ENCODE measurements at places on chromosomes 2 and 18.

DNA sequence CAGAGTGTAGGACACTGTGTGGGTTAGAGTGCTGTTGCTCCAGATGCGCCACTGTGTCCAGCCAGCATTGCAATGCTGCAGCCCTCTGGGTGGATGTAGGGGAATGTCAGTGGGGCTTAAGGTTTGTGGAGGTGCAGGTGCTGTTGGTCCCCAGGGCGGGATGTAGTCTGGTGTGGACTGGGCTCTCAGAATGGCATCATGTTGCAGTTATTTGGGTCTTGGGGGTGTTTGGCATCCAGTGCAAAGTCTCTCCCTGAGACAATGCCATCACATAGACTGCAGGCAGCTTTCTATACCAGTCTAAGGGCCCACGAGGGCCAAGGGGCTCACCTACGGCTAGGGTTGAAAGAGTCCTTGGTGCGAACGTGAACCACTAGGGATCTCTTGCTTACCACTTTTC lies 275.3 kb downstream of the SOX11 start:
- no peak for DNase-seq

DNA sequence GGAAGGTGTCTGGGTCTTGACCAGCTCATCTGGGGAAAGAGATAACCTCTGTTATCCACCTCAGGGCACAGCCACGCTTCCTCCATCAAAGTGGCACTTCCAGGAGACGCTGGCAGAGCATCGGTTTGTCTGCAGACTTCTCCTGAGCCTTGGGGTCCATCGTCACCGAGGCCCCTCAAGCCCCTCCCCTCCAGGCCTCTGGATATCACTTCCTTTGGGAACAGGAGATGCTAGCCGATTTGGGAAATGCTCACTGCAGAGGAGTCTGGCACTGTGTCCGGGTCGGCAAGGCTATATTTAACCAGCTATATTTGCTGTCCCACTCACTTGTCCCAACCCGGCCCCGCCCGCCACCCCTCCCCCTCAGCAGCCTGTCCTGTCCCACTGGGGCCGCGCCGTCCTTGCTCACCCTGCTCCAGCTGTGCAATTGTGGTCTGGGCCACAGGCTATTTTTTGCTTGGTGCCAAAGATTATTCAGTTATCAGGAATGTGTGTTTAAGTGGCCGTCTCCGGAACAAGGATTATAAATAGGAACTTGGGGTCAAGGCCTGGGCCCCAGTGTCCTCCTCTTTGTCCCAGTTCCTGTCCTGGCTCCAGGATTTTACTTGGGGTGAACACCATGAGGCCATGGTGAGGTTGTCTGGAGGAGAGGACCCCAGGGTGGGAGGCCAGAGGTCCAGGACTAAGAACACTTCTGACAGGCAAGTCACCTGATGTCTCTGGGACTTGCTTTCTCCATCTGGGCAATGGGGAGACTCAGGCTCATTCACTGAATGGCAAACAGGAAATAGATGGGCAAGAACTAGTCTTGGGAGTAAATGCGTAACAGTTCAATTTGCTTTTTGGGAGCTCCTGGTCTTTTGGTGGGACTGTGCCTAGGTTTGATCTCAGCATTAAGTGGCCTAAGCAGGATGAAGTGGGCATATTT lies 263.6 kb downstream of the DYSF start:
- DNase-seq: peak; percentile 97

DNA sequence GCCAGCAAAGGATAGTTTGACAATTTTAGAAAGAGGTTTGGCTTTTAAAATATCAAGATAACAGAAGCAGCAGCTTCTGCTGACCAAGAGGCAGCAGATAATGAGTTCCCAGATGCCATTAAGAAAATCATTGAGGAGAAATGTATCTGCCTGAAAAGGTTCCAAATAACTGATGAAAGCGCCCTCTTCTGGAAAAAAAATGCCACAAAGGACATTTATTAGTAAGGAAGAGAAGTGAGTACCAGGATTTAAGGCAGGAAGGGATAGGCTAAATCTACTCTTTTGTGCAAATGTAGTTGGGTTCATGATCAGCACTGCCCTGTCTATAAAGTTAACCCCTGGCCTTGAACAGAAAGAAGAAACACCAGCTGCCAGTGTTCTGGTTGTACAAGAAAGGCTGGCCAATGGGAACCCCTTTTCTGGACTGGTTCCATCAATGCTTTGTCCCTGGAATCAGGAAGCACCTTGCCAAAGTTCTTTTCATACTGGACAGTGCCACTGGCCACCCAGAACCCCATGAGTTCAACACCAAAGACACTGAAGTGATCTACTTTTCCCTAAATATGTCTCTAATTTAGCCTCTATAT lies 40.6 kb downstream of the DHX57 start:
- DNase-seq: peak; percentile 47

- DNase-seq: no peak
Observed at GRCh38 chr2:1847846-1848598, 103.7 kb upstream of the PXDN start.

DNA sequence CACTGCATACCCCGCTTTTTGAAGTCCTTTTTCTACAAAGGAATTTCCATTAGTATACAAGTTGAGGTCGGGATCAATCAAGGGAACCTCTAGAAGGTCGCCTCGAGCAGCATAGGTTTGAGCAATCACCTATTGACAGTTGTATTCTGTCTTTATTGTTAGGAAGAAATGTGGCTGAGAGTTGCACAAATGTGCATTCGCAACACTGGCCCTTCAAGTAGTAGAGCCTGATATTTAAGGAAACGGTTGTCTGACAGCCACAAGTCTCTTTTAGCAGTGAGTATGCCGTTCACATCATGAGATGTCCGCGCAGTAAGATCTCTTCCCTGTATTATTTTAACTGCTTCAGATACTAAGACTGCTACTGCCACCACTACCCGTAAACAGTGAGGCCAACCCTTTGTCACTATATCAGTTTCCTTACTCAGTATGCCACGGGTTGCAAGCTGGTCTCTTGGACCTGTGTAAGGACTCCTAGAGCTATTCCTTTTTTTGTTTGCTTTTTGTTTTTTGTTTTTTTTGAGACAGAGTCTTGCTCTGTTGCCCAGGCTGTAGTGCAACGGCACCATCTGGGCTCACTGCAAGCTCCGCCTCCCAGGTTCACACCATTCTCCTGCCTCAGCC lies 10.0 kb upstream of the STARD7 start:
- no peak for DNase-seq

DNA sequence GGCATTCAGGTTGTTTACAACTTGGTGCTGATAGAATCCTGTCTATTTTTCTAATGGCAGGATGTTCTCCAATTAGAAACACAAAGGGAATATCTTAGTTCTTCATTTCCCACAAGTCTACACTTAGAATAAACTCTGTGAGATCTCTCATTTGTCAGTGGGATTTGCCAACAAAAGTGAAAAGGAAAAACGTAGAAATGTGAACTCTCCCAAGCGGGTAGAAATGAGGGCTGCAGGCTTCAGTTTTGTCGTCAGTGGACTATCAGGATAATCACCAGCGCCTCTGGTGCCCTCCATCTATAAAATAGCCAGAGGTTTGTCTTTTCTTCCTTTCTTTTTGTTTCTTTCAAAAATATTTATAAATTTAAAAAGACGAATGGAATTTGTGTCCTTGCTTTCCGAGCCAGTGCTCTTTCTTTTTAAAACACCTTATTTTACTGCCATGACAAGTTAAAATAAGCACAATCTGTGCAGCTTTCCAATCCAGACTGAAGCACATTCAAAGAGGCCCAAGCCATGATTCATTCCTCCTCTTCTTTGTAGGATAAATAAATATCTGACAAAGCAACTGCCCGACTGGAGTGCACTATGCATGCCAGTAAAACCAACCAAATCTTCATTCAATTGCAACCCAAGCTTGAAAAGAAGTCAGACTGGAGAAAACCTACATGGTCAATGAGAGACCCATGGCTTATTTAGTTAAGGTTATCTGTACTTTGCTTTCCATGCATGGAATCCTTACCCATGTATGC lies 185.8 kb downstream of the ANKRD44 start:
- peak; percentile 85 for DNase-seq

DNA sequence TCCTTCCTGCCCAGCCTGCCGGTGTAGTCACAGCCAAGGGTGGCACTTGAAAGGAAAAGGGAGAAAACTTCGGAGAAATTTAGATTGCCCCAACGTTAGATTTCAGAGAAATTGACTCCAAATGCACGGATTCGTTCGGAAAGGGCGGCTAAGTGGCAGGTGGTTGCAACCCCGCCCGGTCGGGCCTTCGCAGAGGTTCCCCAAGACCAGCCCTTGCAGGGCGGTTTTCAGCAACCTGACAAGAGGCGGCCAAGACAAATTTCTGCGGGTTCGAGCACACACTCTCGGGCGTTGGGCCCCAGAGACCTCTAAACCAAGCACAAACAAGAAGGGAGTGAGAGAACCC lies 4.8 kb downstream of the ONECUT2 start:
- DNase-seq: no peak

All from EH (cell line).